ENCODE measurements at places on chromosomes 7 and 10.

GRCh38 chr7:4871056-4871680 is 9.3 kb upstream of the PAPOLB start:
- no peak for DNase-seq

DNA sequence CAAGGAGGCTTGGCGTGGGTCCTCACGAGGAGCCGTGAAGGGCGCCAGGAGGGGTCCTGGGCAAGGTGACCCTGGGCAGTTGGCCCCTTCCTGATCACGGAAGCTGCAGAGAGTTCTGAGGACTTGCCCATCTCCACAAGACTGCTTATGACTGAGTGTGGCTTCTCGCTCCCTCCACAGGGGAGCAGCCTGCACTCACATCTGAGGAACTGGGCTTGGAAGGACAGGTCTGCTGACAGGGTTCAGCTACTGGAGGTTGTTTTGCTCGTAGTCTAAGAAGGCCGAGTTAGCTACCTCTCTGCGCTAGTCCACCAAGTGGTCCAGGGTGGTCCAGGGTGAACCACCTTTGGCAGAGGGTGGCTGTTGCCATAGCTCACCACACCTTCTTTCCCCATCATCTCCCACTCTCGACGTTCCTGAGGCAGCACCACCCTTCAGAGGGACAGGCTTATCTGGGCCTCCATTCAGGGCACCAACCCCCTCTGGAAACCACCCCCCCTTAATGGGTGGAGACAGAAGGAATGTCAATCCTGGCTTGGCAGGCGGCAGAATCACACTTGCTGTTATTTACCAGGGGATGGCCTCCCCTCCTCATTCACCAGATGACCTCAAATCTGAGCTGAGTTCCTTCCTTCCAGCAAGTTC is 38.2 kb downstream of the FAM53B start:
- DNase-seq: no peak

DNA sequence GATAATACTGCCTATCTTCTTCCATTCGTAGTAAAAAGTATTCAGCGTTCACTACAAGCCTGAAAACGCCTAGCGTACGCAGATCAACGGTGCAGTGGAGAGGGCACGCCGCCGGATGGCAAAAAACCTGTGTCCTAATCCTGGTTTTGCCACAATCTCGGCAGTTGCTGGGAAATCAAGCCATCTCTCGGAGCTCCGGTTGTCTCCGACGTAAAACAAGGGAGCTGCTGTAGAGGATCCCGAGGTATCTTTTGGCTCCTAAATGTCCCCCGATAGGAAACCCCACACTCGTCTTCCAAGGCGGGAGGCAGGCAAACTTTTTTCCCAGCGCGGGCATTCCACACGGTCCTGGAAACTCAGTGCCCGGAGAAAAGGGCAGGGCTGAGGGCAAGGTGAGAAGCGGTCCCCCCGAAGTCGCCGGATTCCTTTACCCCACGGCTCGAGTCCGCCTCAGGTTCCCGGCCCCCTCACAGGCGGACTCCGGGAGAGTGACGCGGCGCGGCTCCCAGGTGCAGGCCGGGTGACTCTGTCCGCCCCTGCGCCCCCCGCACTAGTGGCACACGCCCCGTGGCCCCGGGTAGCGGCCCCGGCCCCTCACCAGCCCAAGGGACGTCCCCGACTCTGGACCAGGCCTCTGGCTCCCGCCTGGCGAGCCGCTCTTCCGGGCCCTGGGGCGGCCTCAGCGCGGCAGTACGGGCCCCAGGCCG is 649 bp downstream of the IDE start:
- no peak for DNase-seq

- DNase-seq: no peak
These were observed 323.4 kb downstream of the GRID1 start for GRCh38 chr10:86043236-86043635.

- DNase-seq: no peak
These were observed 39.2 kb upstream of the COL1A2 start for GRCh38 chr7:94355454-94355853.

DNA sequence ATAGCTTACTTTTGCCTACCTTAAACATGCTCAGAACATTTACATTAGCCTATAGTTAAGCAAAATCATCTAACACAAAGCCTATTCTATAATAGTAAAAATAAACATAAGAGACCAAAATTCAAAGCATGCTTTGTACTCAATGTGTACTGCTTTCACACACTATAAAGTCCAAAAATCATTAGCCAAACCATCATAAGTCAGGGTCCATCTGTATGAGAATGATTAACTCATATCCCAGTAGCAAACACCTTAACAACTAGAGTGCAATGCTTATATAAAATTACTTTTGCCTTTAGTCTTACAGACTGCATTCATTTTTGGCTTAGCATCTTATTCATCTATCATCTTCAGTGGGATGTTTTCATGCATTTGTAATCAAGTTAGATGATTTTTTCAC is 49.4 kb upstream of the VWC2 start:
- DNase-seq: no peak

- no peak for DNase-seq
These were observed 483.0 kb upstream of the C7orf33 start for GRCh38 chr7:148107443-148108127.

- no peak for DNase-seq
These were observed 10.1 kb downstream of the THNSL1 start for GRCh38 chr10:25026463-25026862.

DNA sequence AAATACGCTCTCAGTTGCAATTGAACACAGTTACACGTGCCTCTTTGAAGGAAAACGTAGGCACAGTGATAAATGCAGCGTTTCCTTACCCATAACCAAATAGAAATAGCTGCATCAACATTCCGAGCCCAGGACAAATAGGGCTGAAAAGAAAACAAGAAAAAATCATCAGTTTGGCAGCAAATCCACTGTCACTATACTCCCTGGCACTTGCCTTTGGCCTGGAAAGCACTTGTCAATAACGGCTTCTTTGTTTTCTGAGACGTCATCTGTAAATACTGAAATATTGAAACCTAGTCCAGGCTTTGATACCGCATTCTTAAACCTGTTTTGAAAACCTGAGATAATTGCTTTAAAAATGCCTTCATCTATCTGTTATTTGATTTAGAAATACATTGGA is 167.2 kb upstream of the AKR1E2 start:
- DNase-seq: no peak

DNA sequence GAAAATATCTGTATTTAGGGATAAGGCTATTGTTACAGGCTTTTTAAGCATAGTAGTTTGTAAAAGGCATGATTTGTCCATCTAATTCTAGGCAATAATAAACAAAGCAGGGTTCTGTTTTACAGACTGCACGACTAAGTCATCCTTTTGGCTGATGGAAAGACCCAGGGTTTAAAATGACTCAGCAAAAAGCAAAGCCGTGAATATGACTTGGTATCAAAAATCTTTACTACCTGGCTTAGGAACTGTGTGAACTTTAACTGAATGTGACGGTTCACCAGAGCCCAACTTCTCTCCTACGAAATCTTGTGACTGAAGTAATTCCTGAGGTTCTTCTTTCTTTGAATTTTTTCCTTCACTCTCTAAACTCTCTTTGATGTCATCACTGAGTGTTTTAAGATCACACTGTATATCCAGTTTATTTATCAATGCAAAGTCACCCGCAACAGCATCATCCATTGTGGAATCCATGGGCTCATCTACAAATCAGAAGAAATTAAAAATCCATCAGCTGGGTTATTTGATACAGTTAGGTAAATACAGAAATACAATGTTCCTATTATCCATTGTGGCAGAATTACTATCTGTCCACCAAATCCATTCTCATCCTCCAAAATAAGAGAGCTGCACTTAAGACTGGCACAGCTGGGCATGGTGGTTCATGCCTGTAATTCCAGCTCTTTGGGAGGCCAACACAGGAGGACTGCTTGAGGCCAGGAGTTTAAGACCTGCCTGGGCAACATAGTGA is 17.0 kb downstream of the ATE1 start:
- DNase-seq: no peak

DNA sequence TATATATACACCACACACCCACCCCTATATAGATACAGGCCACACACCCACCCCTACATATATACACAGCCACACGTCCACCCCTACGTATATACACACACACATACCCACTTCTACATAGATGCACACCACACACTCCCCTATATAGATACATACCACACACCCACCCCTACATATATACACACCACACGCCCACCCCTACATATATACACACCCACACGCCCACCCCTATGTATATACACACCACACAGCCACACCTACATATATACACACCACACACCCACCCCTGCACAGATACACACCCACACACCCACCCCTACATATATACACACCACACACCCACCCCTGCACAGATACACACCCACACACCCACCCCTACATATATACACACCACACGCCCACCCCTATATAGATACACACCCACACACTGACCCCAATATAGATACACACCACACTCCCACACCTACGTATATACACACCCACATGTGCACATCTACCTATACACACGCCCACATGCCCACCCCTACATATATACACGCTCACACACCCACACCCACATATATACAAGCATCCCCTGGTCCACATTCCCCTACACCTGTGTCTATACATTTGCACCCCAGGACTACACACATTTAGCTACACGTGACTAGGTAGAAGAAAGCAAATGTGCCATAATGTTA is 52.1 kb upstream of the UBE3C start:
- no peak for DNase-seq

- DNase-seq: no peak
These were observed 205.0 kb downstream of the BBS9 start for GRCh38 chr7:33334349-33334748.

- no peak for DNase-seq
These were observed 193.2 kb downstream of the DNAJB6 start for GRCh38 chr7:157529768-157530560.

- DNase-seq: no peak
These were observed 3.3 kb downstream of the HILPDA start for GRCh38 chr7:128458956-128459355.

GRCh38 chr7:21414795-21415393 is 13.0 kb upstream of the SP4 start:
- DNase-seq: no peak

GRCh38 chr7:131781-132482 is 60.4 kb upstream of the FAM20C start:
- DNase-seq: no peak

GRCh38 chr7:130881799-130882141 is 147.8 kb upstream of the KLF14 start:
- no peak for DNase-seq

DNA sequence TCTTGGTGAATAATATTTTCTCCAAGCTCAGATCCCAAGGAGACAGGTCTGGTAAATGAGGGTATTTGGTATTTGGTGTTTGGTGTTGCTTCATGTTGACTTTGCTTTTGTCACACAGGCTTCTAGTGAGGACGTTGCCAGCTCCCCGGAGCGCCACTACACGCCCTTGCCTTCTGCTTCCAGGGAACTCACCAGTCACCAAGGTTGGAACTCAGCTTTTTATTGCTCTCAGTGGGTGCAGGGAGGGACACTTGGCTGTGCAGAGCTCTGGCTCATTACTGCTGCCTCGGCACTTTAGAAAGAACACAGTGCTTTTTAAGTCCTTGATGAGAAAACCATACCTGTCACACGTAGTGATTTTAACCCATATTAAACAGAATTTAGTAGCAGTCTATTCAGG is 892.9 kb downstream of the LRMDA start:
- no peak for DNase-seq

GRCh38 chr10:101466016-101466912 is 112.3 kb downstream of the BTRC start:
- no peak for DNase-seq

DNA sequence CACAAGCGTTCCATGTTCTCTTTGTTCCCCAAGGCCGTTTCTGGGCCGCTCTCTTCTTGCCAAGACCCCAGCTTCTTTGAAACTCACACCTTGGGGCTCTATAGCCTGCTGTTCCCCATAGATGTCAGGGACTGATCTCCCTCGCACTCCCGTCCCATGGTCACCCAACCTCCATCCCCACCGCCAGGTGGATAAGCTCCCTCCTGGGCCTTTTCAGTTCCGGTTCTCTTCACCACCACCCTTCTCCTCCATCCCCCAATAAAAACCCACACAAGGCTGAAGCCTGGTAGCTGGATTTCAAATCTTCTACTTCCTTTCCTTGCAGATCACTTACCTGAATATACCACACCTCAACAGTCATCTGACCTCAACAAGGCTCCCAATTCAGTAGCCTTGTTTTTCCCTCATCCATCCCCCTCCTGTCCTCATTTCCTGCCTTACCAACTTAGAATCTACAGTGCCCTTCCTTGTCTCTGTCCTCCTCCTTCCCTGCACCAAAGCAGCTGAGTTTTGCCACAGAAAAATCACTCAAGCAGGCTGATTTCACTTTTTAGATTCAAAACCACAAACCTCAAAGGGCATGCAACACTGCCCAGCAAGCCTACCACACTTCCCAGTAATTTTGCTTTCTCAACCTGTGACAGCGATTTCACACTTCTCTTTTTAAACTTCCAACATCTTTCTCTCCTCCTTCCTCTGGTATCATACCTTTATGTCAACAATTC is 7.7 kb downstream of the SLC37A3 start:
- no peak for DNase-seq

DNA sequence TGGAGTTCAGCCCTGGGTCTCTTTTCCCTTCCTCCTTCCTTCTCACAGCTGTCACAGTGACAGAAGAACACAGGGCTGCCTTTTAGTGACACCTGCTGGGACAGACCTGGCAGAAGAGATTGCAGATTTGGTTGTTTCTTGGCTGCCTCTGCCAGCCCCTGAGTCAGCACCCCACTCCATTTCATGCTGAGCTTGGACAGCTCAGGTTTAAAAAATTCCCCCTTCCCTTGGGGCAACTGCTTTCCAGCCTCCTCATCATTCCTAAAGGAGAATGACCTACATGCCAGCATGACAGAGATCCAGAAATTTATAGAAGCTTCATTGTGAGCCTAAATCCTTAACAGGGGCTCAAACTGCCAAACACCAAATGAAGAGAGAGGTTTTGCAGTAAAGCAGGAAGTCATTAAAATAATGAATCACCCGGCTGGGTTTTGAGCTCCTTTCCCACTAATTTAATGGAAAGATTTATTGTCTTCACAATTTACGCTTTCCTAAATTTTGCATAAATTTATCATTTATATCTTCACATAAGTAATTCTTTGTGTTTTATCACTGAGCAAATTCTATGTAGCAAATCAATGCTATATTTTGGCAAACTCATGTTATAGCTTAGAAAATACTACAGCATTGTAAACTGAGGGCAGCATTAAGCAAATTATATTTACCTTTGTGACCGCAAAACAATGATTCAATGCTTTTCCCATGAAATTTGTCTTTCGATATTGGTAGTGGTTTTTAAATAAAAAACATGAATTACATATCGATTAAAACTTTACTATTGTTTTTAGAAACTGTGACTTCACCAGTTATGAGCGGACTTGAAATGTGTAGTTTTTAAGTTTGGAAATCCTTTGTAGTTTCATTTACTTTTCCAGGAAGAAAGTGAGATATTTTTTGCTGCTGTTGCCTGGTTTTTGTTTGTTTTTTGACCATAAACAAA is 399.5 kb upstream of the ANKRD30A start:
- DNase-seq: no peak

GRCh38 chr10:131166486-131166885 is 145.0 kb downstream of the TCERG1L start:
- DNase-seq: no peak

GRCh38 chr10:75091146-75091545 is 20.3 kb upstream of the SAMD8 start:
- no peak for DNase-seq

GRCh38 chr10:43217563-43218205 is 49.2 kb downstream of the RASGEF1A start:
- DNase-seq: no peak

Measured in cortex of kidney (tissue), 1 donor.